ENCODE measurements at places on chromosomes 1 and 21.

- DNase-seq = no peak
Measured at GRCh38 chr21:29641635-29642550, 297.9 kb downstream of the GRIK1 start.

DNA sequence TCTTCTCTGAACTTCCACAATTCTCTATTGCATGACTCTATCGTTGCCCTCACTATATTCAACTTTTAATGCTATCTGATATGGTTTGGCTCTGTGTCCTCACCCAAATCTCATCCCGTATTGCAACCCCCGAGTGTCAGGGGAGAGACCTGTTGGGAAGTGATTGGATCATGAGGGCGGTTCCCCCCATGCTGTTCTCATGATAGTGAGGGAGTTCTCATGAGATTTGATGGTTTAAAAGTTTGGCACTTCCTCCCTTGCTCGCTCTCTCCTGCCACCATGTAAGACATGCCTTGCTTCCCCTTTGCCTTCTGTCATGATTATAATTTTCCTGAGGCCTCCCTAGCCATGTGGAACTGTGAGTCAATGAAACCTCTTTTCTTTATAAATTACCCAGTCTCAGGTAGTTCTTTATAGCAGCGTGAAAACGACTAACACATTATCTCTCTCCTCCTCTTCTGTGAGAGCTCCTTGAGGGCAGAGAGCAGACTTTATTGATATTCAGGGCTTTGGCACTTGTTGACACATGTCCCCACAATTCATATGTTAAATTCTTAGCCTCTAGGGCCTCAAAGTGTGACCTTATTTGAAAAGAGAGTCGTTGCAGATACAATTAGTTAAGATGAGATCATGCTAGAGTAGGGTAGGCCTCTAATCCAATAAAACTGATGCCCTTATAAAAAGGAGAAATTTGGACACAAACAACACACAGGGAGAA is 52.1 kb downstream of the ADCY10 start:
- DNase-seq = no peak

DNA sequence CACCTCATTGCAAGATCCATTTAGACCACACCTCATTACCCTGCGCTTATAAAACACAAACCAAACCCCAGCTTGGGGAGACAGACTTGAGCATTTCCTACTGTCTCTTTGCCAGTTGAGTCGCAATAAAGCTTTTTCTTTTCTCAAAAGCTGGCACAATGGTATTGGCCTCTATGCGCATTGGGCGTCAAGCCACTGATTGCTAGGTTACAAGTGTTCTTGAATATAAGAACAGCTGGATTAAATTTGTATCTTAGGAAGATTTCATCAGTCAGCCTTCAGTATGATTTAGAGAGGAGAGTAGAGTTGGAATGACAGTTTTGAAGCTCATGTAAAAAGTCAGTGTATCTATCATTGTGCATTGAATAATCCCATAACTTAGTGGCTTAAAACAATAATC is 84.9 kb upstream of the RAB4A start:
- DNase-seq = no peak

GRCh38 chr21:27772816-27773215 is 805.9 kb upstream of the ADAMTS5 start:
- no peak for DNase-seq

GRCh38 chr1:211813590-211813989 is 17.0 kb downstream of the LPGAT1 start:
- DNase-seq = no peak

GRCh38 chr1:183472488-183473216 is at the start of gene SMG7:
Gene SMG7 (plus strand): TSS chr1:183472499. CDS start chr1:183472621, 122 bp downstream.
- DNase-seq = peak; percentile 28

- DNase-seq = no peak
Measured at GRCh38 chr1:66360285-66360724, 173.6 kb upstream of the SGIP1 start.

DNA sequence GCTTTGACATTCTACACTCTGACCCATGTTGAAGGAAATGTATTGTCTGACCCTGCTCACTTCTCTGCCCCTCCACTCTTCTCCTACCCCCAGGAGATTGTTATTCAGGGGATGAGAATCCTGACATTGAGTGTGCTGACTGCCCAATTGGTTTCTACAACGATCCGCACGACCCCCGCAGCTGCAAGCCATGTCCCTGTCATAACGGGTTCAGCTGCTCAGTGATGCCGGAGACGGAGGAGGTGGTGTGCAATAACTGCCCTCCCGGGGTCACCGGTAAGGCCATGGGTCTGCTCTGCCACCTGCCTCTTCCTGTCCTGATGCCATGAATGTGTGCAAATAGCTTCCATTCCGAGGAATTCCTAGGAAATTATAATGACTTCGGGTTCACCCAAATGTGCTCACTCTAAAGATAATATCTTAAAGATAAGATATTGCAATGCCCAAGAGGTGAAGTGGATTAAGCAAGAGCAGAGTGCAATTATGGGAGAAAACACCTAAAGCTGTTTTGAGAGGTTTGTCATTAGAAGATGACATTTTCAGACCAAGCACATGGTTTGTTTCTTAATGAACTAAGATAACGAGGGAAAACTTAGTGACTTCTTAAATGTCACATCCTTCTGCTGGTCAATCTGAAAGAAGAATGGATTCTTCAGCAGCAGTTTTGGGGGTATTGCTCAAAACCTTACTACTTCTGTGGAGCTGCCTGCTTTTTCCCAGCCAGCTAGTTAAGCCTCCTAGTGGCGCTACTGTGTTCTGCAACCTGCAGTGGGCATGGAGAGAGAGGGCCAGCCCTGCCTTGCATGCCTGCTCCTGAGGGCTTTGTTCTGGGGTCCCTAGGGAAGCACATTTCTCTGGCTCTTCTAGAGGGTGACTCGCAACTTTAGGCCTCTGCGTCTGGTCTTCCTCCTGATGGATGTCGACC is 41.6 kb downstream of the LAMC2 start:
- no peak for DNase-seq

GRCh38 chr1:209511169-209511568 is 72.3 kb upstream of the CAMK1G start:
- no peak for DNase-seq

DNA sequence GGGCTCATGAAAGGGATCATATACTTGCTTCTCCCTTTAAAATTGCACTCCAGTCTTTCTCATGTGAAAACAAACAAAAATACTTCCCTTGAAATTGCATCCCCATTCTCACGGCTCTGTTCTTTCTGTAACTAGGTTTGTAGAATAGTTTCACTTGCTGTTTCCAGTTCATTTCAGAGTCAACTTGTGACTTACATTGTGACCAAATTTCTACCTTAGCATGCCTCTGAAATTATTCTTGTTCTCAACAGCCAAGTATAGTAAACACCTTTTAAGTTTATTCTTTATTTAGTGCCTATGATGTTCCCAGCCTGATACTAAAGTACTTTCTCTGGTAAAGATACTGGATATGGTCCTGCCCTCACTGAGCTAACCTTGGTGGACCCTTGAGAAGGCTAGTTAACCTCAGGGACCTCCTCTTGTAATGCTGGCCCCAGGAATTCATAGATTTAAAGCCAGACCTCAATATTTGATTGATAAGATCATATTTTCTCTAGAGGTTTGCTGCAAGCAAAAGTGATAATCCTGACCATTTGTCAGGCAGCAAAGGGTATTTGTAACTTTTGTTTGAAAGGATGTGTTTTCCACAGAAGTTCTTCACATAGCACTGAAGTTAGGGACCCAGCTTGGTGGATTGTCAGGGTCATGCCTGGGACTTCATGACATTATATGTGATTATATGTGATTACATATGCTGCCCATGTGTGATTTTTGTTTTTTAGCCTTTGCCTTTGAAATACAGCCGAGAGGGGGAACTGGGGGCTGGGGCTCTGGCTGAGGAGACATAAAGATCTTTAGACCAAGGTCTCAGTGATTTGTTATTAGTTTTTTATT is 29.6 kb downstream of the VANGL2 start:
- DNase-seq = no peak

- DNase-seq = no peak
Measured at GRCh38 chr1:246020211-246020954, 486.7 kb downstream of the SMYD3 start.

DNA sequence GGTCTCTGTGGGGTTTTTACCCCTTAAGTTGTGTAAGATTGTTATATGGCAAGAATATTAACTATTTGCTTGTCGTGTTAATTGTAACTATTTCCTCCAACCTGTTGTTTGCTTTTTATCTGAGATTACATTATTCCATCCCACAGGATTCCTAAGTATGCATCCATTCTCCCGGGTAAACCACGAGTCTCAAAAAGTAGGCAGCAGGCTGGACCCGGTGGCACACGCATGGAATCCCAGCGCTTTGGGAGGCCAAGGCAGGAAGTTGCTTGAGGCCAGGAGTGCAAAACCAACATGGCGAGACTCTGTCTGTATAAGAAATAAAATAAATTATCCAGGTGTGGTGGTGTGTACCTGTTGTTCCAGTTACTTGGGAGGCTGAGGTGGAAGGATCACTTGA is 12.6 kb upstream of the RSPO1 start:
- DNase-seq = no peak

GRCh38 chr1:66778969-66779368 is 22.1 kb downstream of the INSL5 start:
- DNase-seq = no peak

DNA sequence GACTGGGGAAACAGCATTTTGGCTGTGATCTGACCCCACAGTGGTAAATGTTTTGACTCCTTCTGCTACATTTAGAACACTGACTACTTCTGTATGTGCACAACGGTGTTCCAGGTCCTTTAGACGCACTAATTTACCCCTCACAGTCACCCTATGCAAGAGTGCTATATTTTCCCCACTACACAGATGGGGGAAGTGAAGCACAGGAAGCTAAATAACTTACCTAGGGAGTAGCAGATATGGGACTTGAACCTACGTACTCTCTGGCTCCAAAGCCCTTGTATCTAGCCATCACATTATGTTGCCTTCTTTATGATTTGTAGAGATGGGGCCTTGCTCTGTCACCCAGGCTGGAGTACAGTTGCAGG is 49.3 kb downstream of the GADD45A start:
- no peak for DNase-seq

GRCh38 chr1:64921771-64922170 is 44.6 kb downstream of the JAK1 start:
- no peak for DNase-seq

DNA sequence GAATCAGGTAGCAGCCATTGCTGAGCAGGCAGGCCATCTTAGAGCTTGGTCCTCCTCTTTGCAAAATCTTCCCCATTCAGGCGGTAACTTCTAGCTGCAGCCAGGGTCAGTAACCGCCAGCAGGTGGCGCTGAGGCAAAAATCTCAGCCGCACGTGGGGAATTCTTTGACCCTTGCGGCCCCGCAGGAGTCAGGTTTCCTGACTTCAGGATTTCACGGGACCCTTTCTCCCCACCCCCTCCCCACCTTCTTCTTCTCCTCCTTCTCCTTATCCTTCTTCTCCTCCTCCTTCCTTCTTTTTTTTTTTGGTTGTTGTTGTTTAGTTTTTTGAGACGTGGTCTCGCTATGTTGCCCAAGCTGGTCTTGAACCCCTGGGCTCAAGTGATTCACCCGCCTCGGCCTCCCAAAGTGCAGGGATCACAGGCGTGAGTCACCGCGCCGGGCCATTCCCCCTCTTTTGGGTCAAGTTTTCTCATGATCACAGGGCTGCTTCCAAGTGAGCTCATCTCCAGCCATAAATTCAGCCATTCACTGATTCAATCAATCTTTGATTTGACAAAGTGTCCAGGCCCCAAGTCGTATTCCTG is 33.4 kb upstream of the TENT5B start:
- peak; percentile 37 for DNase-seq

- no peak for DNase-seq
Measured at GRCh38 chr1:30633294-30633693, 90.1 kb downstream of the MATN1 start.

GRCh38 chr1:2003541-2004131 is at the start of gene CFAP74:
Gene CFAP74 (minus strand): TSS chr1:2003786. CDS start chr1:1990956, 12,830 bp downstream.
- DNase-seq = no peak

- DNase-seq = no peak
Measured at GRCh38 chr1:23913212-23913880, at the start of gene CNR2. Gene CNR2 (minus strand): TSS chr1:23913362. CDS start chr1:23875617, 37,745 bp downstream.

- DNase-seq = no peak
Measured at GRCh38 chr1:47160716-47161115, 23.5 kb downstream of the CYP4A22 start.

- DNase-seq = no peak
Measured at GRCh38 chr1:11592752-11593151, 61.5 kb downstream of the FBXO2 start.

- DNase-seq = no peak
Measured at GRCh38 chr1:214552174-214552608, 789 bp upstream of the PTPN14 start.

- no peak for DNase-seq
Measured at GRCh38 chr1:28027238-28027637, 61.2 kb downstream of the EYA3 start.

DNA sequence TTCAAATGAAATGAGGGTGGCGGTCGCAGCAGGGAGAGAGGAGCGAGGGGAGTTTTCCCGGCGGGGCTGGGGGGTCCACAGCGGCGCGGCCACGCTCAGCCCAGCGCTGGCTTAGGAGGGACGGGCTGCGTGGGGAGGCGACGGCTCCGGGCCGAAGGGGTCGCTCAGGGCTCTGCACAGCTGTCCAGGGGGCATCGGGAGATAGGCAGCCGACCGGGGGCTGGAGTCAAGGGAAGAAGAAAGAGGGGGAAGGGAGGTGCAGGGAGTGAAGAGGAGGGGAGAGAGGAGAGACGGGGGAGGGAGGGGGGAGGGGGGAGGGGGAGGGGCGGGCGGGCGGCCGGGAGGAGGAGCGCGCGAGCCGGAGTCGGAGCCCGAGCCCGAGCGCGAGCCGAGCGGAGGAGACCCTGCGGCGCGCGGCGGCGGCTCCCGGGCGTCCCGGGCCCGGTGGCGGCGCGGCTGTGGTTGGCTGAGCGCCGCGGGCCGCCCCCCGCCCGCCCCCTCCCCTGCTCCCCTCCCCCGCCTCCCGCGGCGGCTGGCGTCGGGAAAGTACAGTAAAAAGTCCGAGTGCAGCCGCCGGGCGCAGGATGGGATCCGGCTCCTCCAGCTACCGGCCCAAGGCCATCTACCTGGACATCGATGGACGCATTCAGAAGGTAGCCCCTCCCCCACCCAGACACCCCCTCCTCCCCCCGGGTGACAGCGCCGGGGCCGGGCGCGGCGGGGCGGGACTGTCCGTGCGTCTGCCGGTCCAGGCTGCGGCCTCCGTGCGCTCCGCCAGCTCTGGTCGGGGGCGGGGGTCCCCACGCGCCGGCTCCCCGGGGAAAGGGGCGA is at the start of gene PDE9A:
Gene PDE9A, plus strand, starts transcription at position 391 of the 831 bp plus-strand sequence. Its CDS starts 194 bp downstream, at position 585.
- no peak for DNase-seq

DNA sequence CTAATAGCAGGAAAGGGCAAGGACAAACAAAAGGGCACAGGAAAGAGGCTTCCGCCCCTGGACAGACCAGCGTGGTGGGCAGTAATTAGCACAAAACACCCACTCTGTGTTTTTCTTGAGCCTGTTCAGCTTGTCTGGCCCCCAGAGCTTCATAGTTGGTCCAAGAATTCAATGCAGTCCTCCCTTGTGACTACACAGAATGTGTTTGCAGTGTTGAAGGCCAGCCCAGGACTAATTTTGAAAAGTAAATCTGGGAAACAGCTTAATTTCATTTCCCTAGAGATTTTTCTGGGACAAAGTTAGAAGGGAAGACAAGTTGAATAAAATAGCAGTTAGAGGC is 49.2 kb upstream of the LMO4 start:
- no peak for DNase-seq

DNA sequence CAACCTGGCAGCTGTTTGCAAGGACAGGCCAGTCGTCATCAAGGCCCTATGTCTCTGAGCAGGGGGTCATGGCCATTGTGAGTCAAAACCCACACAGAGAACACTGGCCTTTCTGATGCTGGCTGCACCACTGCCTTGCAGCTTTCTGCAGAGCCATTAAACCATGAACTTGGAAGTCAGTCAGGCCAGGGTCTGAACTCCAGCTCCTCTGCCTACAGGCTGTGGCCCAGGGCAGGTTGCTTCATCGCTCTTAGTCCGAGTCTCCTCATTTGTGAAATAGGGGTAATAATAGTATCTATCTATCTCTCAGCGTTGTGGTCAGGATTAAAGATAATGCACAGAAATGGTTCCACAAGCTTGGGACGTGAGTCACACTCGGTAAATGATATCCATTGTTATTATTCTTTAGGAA is 35.8 kb upstream of the HIVEP3 start:
- no peak for DNase-seq
